ENCODE measurements at places on chromosomes 1 and 21.

DNA sequence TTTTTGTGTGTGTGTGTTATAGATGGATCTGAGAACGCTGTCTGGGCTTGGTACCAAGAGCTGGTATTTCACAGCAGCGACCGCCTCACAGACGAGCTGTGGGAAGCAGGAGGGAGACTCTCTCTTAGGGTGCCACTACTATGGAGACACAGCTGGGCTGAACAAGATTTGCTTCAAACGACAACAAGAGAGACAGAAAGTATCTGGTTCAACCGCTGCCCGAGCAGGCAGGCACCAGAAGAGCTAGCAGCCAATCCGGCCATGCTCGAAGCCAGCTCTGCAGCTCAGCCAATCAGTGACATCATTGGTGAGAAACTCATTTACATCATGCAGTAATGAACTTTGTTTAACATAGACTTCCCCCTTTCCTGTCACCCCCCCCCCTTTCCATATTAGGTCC, 341.3 kb downstream of the USP25 start:
- peak; percentile 35 for DNase-seq

- DNase-seq = no peak
Measured at GRCh38 chr1:165444897-165445370, at the start of gene RXRG. RXRG (minus strand) TSS chr1:165445126; CDS start chr1:165444893, 233 bp downstream.

DNA sequence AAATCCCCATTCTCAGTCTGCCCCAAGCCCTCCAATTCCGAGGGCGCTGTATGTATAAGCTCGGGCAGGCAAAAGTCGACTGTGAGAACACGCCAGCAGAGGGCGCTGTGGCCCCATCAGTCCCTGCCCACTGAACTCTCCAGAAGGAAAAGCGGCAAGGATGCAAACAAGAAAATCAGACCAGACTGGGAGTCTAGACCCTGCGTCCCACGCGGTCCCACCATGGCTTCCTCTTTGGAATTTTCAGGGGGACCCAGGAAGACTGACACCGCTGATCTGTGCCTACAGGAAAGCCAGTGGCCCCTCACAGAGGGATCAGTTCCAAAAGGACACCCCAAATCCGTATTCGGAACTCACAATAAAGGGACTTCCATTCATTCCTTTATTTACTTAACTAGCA, 19.5 kb downstream of the TEX35 start:
- peak; percentile 85 for DNase-seq

GRCh38 chr1:206738370-206739366, 31.9 kb upstream of the IL19 start:
- DNase-seq = no peak

DNA sequence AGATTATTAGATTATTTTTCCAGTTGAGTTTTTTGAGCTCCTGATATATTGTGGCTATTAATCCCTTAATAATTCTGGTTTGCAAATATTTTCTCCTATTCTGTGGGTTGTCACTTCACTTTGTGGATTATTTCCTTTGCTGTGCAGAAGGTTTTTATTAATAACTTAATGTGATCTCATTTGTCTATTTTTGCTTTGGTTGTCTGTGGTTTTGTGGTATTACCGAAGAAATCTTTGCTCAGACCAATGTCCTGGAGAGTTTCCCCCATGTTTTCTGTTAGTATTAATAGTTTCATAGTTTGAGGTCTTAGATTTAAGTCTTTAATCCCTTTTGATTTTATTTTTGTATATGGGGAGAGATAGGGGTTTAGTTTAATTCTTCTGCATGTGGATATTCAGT, 7.1 kb upstream of the TBX19 start:
- DNase-seq = no peak

GRCh38 chr1:232049335-232049734, 422.7 kb downstream of the DISC1 start:
- no peak for DNase-seq

- DNase-seq = no peak
Measured at GRCh38 chr1:63663873-63664272, 70.7 kb downstream of the PGM1 start.

DNA sequence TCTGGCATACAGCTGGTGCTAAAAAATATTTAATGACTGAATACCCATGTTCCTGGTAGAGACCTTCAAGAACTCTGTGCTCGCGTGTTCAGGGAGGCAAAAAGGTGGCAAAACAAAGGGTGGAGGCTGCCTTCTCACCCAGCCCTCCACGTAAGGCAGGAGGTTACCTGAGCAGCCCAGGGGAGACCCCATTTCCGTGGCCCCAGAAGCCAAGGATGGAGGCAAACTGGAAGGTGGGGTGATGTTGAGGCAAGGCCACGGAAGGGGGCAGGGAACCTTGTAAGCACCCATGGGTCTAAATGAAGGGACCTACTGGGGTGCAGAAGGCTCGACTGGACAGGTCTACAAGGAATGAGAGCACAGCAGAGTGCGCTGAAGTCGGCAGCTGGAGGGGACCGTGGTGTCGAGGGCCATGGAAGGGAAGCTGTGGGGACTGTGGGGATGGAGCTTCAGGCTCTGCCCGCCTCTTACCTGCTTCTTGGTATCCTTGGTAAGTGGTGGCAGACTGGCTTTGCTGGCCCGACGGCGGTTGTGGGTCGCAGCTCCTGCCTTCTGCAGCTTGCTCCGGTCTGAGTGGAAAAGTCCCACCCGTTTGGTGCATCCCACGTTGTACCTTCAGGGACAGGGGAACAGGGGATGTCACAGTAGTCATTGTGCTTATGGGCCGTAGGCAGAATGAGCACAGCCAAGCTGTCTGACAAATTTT, 8.9 kb upstream of the A3GALT2 start:
- DNase-seq = no peak

DNA sequence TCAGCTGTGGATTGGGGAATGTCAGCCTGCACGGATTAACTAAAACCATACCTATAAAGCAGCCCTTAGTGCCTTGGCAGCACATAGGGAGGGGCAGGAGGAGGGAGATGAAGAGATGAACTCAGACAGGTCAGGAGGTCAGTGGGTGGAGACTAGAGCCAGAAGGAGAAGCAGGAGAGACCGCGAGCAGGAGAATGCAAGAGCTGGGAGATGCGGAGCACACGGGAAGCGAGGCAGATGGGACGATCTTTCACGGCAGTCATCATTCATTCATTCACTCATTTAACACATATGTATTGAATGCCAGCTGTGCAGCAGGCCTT, 41.9 kb downstream of the NEK2 start:
- DNase-seq = no peak

DNA sequence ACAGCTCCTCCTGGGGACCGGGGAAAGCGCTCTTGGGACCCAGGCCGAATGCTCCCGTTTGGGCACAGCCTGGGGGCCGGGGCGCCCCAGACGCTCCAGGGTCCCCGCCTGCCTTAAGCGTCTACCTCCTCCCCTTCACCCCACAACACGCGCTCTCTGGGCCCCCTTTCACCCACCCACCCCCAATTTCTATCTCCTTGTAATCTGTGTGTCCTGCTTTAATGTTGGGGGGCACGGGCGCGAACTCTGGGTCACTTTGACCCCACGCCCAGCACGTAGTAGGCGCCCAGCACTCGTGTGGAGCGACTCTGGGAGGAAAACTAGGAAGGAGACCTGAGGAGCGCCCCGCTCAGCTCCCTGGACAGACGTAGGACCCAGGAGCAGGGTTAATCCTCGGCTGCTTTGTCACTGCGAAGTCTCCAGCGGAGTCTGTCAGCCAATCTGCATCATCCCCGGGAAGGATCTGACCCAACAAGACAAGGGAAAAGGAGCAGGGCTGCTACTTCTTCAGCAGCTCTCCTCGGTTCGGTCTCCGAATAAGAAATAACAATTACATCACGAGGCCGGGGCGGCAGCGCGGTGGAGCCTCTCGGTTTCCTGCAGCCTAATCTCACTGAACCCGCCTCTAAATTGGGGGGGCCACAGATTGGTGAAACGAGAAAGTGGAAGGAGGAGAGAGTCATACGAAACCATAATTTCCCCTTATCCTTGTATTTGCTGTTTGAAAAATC, 757 bp upstream of the NRIP1 start:
- DNase-seq = peak; percentile 90

DNA sequence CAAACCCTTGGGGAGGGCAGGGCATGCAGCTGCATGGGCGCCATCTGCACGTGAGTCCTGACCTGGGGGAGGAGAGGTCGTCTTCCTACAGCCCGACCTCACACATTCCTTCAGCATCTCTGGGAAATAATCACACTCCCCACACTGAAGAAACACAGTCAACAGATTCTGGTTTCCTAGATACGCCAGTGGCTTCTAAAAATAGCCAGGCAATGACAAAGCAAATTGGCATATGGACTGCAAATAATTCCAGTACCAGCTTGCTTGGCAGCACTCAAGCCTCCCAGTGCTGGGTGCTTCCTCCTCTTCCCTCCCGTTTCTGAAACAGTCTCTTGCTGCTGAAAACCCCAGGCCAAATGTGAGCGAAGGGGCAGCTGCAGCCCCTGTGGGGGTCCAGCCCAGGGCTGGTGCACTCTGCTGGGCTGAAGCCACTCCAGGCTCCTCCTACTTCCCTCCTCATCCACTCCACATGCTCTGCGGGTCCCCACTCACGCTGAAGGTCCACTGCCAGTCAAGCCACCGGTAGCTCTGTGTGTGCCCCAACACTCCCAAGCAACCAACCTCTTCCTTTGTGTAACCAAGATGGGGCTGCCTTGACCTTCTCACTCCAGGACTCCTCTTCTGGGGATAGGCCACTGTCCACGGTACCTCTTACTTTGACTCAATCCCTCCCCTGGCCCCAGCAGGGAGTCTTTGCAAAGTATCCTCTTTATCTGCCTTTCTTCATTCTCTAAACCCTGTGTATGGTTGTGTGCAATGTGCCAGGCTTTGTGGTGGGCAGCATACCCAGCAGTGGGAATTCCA, 69.0 kb downstream of the KCND3 start:
- no peak for DNase-seq

DNA sequence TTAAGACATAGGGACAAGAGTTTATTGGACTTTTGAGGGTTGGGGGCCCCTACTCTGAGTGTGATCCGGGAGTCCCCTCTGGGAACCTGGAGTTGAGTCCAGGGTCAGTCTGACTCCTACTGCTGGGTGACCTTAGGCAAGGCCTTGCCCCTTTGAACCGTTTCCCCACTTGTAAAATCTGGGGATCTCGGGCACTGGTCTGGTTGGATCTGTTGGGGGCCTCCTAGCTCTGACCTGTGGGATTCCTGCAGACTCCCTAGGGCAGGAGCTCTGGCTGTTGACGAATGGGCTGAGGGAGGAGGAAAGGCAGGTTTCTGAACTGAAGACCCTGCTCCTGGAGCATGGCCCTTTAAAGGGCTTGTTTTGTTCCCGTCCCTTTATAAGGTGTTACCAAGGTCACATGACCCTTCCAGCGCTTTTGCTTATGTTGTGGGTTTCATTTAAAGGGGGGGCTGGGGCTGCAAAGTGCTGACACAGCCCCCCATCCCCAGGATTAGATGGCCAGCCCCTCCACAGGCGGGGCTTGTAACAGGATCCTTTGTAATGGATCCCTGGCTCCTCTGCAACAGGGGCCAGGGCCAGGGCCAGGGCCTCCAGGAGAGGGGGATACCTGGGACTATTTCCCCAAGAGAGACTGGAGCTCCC, 50.7 kb downstream of the YARS1 start:
- no peak for DNase-seq

DNA sequence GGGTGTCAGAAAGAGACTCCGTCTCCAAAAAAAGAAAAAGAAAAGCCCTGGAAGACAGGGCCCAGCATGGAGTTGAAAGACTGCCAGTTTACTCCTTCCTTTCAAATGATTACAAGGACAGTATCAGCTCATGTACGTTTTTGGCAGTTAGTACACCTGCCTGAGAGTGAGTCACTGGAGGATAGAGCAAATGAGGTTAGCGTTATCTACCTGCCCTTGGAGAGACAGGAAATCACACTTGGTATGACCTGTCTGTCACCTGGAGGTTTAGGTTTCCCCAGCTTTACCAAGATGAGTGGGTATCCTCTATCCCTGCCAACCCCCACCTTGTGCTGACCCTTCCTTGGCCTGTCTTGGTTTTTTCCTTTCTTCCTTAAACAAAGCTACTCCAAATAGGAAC, 96.8 kb upstream of the BMP8A start:
- no peak for DNase-seq

DNA sequence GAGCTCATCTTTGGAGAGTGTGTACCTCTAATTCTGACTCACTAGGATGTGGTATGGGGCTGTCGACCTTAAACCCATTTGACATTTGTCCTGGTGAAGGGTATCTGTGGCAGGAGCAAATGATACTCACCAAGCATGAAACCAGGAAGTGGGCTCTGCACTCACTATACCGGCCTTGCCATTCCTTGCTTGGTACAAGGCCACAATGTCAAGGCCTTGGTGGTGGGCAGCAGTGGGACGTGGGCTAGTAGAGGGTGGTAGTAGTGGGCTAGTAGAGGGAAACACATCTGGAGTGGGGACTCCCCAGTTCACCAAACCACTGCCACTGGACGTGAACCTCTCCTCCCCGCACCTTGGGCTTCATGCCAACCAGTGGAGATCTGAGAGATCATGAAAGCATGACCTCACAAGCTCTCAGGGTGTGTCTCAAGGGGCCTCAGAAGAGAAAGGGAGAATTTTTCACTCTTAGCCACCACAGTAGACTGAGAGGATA, 11.5 kb downstream of the TNFSF4 start:
- DNase-seq = no peak

- peak; percentile 63 for DNase-seq
Measured at GRCh38 chr1:200488375-200489165, 78.7 kb upstream of the ZNF281 start.

DNA sequence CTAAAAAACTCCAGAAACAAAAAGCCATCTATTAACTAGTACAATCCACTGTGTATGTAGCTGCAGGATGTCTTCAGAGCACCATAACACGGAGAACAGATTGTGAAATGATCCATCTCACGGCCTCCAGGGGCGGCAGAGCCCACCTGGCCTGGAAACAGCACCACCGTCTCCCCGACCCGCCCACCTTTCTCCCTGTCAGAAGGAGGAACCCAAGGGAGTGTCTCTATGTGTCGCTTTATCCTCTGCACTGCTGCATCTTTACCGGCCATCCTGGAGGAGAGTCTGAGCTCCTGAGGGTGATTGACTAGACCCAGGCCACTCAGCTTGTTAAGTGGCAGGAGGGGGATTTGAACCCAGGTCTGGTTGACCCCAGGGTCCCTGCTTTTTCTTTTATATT, 405.0 kb downstream of the MATN1 start:
- DNase-seq = no peak

GRCh38 chr1:46717654-46718053, 1.3 kb downstream of the EFCAB14 start:
- DNase-seq = no peak

DNA sequence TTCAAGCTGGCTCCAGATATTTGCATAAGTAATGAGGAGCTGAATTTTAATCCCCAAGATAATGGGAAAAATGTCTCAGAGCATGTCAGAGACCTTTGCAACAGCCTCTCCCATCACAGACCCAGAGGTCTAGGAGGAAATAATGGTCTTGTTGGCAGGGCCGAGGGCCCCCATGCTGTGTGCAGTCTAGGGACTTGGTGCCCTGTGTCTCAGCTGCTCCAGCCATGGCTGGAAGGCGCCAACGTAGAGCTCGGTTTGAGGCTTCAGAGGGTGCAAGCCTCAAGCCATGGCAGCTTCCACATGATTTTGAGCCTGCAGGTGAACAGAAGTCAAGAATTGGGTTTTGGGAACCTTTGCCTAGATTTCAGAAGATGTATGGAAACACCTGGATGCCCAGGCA, 134.7 kb downstream of the LYPLAL1 start:
- DNase-seq = no peak

- DNase-seq = no peak
Measured at GRCh38 chr1:244242446-244242845, 191.4 kb downstream of the ZBTB18 start.

- no peak for DNase-seq
Measured at GRCh38 chr1:117652421-117652820, 46.6 kb downstream of the TENT5C start.

GRCh38 chr1:226761322-226761721, 22.2 kb upstream of the ITPKB start:
- no peak for DNase-seq

GRCh38 chr1:236681219-236681618, 5.1 kb upstream of the ACTN2 start:
- DNase-seq = no peak

GRCh38 chr1:160093624-160094290, 4.7 kb downstream of the IGSF8 start:
- no peak for DNase-seq

All from hindlimb muscle (tissue), 1 donor.